Hypothalamus (tissue), 51 donors: ENCODE measurements at places on chromosomes 16 and 17.

DNA sequence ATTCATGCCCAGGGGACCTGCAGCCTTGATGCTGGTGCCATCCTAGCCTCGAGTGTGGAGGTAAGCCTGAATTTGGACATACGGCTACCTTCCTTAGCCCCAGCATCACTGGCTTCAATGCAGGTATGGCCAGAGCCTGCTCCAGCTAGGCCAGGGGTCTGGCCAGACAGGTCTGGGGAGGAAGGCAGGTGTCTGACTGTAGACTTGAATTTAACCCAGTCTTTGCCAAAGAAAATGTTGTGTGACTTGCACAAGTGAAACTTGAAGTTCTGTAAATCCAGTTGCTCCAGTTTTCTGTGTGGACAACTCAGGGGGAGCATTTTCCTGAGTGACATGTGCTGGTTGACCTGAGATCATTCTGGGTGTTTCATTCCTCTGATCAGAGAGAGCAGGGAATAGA, 32.8 kb downstream of the TMEM238L start:
- no peak for DNase-seq

DNA sequence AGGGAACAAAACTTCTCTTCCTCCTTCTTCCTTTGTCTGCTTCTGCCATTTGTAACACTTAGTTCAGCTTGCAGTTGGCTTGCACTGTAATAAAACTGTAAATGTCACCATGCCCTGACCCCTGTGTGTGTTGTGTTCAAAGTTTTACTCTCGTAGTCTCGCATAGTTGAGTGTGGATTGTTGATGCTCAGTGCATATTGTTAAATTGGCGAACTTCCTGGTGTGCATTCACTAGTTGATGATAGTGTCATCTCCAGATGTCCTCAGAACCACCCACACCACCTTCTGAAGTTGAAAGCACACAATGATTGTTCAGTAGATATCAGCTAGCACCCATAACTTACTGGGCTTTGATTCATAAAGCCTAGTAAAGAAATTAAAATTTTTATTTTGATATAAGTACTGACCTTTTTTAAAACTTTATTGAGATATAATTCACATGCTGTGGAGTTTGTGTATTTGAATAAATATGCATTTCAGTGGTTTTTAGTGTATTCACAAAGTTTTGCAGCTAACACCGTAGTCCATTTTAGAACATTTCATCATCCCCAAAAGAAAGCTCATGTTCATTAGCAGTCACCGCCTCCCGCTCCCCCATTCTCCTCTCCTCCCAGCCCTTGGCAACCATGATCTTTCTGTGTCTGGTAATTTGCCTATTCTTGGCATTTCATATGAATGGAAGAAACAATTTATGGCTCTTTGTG, 25.0 kb downstream of the USP10 start:
- DNase-seq, result no peak

DNA sequence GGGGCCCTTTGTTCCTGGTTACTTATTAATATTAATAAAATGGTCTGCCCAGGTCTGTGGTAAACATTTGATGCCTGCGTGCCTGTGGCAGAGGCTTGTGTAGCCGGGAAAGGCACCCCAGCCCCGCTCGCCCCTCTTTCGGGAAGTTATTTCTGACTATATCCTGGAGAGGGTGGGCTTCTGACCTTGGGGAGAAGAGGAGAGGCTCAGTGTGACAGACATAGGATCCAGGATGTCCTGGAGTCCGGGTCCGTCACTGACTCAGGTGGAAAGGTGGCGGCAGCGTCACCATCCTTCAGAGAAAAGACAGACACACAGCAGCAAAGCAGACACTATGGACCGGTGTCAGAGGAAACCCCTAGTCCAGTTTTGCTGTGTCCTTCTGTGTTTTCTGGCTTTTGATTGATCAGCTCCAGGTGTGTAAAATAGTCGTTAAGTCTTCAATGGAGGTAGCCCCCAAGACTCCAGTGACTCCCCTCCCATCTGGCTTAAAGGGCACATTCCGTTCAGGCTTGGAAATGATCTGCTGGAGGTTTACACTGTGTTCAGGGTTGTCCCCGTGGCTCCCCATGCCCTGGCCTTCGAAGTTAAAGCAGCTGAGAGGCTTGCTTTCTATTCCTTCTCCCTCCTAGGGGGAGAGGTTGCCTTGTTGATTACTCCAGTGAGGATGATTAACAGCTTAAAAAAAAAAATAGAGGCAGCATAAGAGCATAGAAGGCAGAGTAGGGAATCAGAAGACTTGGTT, 81.6 kb downstream of the CCDC182 start:
- DNase-seq, result no peak

DNA sequence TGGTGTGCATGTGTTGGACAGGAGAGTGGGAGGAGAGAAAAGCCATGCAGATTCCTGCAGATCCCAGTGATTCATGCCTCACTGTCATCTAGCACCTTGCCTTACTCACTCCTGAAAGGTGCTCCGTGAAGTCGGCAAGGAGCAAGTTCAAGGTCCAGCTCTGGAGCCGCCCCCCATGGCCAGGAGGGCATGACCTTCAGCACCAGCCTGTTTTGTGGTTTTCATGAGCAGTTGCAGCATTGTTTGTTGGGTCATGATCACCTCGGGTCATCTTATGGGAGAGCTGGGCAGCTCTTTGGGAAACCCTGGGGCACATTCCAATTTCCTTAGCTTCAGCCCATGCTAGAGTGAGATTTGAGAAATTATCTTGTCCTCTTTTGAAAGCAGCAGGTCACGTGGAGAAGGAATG, 137.5 kb upstream of the IRX3 start:
- no peak for DNase-seq

DNA sequence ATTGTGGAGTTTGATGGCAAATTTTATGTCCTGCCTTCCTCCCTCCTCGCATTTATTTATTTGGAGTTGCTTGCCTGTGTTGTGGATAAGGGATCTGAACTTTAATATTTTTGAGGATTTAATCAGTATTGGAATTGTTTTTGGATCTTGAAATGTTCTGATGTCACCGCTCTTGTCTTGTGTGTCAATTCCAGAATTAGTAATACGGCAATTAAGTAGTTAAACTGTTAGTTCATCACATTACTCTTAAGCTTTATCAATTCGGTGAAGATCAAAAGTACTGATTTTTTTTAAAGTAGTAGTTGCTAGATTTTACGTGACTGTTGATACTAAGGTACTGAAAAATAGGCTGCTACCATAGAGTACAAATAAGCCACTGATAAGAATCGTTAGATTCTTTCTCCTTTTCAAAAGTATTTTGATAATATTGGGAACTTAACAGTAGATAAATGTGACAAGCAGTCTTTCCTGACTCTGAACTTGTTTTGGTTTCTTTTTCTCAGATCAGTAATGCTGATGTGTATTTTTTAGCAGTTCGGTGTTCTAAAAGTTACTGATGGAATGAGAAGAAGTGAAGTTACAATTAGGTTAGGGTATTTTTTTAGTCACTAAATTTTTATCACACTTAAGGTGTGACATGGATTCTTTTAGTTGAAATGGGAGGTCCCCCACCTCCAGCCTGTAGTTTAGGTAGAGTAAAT, 2.0 kb downstream of the RBBP6 start:
- no peak for DNase-seq

DNA sequence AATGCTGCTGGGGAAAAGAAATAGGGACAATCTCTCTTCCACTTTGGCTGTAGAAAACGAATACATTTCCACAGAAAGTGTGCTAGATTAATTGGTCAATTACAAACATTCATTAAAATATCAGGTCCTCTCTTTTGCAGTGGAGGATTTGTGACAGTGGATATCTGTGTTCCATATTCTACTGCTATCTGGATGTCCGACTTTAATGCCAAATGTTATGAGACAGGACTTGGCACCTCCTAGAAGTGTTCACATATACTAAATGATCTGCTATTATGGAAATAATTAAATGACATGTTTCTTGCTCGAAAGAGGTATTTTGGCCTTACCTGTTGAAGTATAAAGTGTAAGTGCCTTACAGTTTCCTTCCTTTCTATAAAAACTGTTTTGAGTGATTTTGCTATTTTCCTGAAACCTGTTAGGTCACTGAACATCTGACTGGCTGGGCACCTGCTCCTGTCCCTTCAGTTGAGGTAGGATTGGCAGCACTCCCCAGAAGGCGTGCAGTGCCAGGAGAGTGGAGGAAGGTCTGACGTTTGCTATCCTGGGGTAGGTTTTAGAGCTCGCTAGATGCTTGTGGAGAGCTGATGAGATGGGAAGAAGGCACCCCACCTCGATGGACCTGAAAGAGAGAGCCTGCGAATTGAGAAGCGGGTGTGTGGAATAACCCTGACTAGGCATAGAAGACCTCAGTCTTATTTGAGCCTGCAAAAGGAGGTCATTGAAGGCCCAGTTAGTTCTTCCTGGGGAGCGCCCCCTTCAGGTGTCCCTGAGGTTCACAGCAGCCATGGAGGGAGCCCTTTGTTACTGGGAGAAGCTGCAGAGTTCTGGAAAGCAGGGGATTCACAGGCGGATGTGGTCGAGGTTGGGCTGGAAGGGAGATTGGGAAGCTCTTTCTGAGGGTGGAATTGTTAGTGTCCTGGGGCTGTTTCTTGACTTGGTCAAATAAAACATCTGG, 159.4 kb upstream of the ZNF267 start:
- no peak for DNase-seq

DNA sequence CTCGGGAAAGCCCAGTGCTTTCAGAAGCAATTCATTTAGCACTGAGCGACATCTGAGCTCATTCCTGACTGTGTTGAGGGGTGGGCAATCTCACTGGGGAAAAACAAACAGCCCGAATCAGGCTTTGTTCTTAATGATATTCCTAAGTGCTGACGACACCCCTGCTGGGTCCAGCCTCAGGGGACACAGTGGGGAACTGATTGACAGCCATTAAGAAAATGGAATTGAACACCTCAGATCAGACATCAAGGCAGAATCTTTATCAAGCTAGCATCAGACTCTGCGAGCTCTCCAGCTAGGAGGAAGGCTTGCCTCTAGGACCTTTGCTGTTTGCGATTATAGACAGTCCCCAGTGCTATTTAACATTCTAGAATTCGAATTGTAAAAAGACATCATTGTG, 22.5 kb upstream of the LYRM9 start:
- no peak for DNase-seq

- no peak for DNase-seq
Measured at GRCh38 chr17:76104140-76104895, 731 bp upstream of the EXOC7 start.

- DNase-seq, result no peak
Measured at GRCh38 chr17:37726891-37727675, 17.8 kb downstream of the HNF1B start.

DNA sequence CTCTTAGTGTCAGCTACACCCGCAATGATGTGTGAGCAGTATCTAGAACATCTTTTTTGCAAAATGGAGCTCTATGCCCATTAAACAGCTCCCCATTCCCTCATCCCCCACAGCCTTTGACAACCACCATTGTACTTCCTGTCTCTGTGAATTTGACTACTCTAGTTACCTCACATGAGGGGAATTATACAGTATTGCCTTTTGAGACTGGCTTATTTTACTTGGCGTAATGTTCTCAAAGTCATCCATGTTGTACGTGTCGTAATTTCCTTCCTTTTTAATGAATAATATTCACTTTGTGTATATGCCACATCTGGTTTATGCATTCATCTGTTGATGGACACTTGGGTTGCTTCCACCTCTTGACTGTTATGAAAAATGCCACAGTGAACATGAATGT, 23.2 kb upstream of the CCL22 start:
- no peak for DNase-seq

DNA sequence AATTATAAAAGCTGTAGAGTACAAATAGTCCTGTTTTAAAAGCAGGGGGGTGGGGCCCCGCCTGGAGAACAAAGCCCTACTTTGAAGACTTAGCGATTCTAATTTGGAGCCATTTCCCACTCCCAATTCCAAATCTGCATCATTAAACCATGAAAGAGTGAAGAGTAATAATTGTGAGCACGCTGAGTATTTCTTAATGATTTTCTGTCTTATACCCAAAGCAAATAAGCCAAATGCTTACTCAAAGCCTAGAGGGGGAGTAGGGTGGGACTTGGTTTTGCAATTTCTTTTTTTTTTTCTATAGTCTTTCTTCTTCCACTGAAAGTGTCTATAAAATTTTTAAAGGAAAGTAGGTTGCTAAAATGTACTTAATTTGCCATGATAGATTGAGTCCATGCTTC, 470.1 kb downstream of the TOX3 start:
- DNase-seq, result no peak

DNA sequence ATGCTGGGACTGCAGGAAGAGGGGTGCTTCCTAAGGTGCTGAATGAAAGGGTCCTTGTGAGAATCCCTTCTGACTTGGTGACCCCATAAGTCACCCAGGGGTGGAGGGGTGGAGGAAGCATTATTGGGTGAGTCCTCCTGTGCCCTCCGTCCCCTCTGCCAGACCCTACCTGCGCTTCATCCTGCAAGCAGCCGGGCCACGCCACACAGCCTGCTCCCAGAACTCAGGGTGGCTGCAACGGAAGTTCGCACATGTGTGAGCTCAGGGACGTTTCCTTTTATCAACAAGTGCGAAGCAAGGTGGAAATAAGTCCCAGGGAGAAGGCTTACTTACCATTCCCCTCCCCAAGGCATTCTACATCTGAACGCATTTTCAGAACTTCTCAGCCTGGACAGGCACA, 40.9 kb downstream of the COX4I1 start:
- DNase-seq, result no peak

DNA sequence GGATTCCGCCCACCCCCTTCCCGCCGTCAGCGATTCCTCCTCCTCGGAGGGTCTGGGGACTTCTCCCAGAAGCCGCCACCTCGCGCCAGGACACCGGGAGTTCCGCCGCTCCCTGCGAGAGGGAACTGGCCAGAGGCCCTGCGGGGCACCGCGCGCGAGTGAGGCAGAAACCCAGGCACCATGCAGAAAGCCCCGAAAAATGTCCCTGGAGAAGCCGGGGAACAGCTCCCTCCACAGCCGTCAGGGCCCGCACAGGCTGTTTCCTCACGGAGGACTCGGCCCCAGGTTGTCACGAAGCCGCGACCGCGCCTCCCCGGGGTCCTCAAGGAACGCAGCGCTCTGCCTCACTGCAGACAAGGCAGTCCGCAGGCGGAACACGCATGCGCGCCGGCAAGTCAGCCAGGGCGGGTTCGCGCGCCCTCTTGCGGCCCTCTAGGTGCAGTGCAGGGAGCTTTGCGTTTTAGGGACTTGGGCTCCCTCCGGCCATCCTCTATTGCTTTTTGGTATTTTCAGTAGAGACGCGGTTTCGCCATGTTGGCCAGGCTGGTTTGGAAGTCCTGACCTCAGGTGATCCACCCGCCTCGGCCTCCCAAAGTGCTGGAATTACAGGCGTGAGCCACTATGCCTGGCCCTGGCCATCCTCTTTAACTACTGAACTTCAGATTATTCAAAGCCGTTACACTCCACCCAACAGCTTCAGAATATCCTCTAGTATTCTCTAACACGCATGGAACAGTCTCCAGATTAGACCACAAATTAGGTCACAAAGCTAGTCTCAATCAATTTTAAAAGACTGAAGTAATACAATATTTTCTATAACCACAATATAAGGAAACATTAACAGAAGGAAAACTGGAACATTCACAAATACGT, 20.3 kb upstream of the ZNF287 start:
- peak; percentile 38 for DNase-seq

GRCh38 chr17:63442549-63443035, 3.5 kb downstream of the CYB561 start:
- DNase-seq, result no peak

- no peak for DNase-seq
Measured at GRCh38 chr16:78092758-78093157, 6.7 kb upstream of the WWOX start.
